ENCODE measurements at places on chromosomes 1 and 21.
A peak's percentile ranks its signal among the peaks of the same experiment; 100 is the strongest.

DNA sequence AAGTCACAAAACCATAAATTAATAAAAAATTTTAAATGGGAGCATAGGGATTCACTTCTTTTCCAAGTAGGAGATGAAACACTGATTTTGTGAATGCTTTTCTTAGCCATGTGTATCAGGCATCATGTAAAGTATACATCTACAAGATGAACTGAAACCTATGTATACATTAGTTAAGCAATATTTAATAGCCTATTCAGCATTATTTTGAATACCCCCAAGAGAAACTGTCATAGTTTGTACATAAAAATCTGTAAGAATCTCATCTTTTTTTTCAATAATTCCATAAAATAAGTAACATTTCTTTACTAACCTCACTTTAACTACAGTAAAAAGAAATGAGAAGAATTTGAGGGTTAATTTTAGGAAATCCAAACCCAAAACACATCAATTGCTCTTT lies 348.0 kb downstream of the KCNT2 start:
- no peak for DNase-seq

- no peak for DNase-seq
Measured at GRCh38 chr1:15849775-15850324, 2.3 kb downstream of the SPEN start.

GRCh38 chr1:208025031-208025430 lies 114.1 kb upstream of the CD34 start:
- DNase-seq: no peak

DNA sequence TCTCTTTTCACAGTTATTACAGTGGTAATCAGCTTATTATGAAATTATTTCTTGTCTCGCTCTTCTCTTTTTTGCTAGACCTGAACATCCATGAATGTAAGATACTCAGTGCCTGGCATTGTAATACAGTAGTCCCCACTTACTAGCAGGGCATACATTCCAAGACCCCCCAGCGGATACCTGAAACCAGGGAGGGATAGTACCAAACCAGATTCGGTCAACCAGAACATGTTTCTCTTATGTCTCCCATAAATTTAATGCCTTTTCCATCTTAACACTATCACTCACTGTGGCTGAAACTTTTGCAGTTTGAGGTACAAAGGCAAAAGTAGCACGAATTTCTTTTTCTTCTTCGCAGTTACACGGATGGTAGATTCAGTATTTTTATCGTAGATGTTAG lies 24.6 kb upstream of the B3GALT2 start:
- no peak for DNase-seq

GRCh38 chr1:168476588-168477385 lies 67.0 kb downstream of the XCL2 start:
- DNase-seq: no peak

GRCh38 chr1:51236531-51237350 lies 668 bp downstream of the RNF11 start:
- peak; percentile 35 for DNase-seq

- DNase-seq: no peak
Measured at GRCh38 chr1:3003039-3003940, 18.0 kb upstream of the ACTRT2 start.

- DNase-seq: no peak
Measured at GRCh38 chr1:48013270-48013669, 16.1 kb upstream of the TRABD2B start.

GRCh38 chr1:156337052-156337887 lies 822 bp downstream of the CCT3 start:
- DNase-seq: no peak

DNA sequence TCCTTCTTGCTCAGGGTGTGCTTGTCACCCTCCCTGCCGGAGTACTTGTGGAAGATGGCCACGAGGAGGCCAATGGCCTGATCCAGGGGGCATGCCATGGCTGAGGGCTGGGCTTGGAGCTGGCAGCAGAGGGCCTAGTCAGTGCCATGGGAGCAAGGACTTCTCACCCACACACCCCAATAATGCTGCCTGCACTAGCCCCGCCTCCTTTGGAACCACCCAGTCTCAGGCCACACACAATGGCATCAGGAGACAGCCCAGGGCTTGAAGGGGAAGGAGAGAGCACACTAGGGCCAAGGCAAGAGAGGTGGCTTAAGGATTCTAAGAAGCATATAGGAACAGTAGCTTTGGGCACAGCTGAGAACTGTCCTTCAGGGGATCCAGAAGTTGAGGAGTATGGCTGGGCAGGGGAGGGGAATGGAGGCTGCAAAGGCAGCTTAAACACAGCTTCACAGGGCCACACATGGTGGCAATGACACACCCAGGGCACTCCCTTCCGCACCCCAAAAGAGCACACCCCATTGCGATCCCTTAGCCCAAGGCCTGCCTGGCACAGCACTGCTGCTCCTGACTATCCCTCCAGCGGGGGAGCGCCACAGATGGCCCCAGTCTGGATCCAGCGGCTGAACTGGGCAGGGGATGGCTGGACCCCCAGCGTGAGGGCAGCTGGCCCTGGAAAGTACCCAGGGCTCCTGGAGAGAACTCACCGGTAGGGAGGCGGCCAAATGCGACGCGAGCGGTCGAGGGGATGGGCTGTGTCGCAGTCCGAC lies at the start of gene S100A6:
TSS of gene S100A6 (minus strand) at position 750 of the 770 bp plus-strand sequence. CDS start at position 98, 652 bp downstream.
- DNase-seq: peak; percentile 42

DNA sequence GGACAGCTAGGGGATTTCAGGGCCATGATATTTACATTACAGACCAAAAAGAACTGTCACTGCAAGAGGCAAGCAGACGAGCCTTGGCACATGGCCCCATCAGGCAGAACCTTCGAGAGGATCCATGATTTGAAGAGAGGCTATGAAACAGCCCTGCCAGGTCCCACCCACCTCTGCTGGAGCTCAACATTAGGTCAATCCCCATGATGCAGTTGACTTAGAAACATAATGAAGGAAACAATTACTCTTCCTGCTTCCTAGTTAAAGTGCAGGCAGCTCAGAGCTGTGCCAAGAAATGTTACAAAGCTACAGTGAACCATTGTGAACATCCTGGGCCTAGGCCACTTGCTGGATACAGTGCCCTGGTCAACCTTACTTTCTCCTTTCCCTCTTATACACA lies 41.7 kb upstream of the PTCH2 start:
- DNase-seq: no peak

- DNase-seq: peak; percentile 66
Measured at GRCh38 chr1:198157847-198158725, 1.3 kb downstream of the NEK7 start.

- no peak for DNase-seq
Measured at GRCh38 chr1:212650228-212650627, 41.7 kb downstream of the ATF3 start.

- DNase-seq: no peak
Measured at GRCh38 chr1:44302541-44302940, 52.5 kb downstream of the ERI3 start.

- DNase-seq: no peak
Measured at GRCh38 chr1:110348050-110348449, 8.9 kb downstream of the RBM15 start.

- DNase-seq: no peak
Measured at GRCh38 chr1:191490303-191490702, 668.0 kb upstream of the RGS18 start.

GRCh38 chr1:245901037-245901436 lies 606.0 kb downstream of the SMYD3 start:
- DNase-seq: no peak

DNA sequence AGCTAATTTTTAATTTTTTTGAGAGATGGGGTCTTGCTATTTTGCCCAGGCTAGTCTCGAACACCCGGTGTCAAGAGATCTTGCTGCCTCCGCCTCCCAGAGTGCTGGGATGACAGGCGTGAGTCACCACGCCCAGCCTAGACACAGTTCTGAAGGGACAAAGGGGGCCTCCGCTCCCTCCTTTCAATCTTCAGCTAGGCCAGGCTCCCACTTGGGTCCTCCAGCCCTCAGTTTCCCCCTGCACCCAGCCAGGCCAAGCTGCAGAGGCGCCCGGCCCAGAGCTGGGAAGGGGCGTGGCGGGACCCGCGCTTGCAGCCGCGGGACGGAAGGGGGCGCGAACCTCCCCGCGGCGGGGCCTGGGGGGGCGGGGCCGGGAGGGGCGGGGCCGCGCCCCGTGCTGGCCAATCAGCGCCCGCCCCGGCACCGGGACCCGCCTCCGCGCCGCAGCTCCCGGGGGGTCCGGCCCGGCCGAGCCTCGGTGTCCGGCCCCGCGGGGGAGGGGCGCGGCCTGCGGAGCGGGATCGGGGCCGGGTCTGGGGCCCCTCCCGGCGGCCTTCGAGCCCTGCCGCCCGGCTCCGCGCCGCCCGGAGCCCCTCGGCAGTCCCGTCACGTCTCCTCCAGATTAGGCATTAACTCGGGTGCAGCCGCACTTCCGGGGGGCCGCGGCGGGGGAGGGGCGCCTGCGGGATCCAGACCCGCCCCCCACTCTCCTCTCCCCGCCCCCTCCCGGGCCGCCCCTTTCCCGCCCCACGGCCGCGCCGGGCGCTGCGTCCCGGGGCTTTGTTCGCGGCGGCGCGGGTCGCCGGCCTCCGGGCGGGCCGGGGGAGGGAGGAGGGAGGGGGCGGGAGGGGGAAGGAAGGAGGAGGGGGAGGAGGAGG lies 559 bp upstream of the AGRN start:
- DNase-seq: peak; percentile 65

- DNase-seq: no peak
Measured at GRCh38 chr1:160761886-160762285, 22.8 kb downstream of the SLAMF7 start.

DNA sequence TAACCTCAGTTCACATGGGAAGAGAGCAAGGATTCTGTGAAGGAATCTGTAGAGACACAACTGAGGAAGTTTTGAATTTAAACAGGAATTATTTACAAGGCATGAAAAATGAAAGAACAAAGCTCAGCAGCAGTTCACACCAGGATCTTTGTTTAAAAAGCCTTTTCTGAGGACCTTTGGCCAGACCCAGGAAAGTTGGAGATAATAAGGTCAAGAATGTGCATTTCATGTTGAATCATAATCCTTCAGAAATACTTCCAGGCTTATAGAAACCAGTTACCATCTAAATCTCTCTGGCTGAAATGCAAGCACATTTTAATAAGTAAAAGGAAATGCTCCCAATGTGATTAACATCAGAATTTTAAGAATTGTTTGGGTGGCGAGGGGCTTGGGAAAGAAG lies 2.7 kb downstream of the CLIC6 start:
- no peak for DNase-seq
